ENCODE measurements at places on chromosomes 7 and 10. TPM values are rescaled to one million over a fixed set of nuclear protein-coding genes. Genes with fewer than 3 reads are reported as not detected.

DNA sequence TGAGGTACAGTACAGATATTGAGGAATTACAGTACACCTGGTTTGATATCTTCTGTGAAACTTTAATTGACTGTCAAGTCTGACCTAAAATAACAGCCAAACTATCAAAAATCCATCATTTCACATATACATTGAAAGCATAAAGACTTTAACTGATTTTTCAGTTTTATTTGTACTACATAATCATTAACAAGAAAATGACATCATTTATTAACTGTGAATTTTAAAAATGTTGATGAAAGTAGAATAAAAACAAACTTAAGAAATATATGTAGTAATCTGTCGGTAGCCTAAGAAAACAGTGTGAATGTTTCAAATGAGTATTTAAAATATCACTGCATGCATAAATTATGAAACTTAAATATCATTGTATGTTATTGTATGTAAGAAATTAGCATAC lies 836.7 kb upstream of the GHITM start:
- no peaks in the 10 kb centered on the region for H3K4me1 ChIP-seq
- no peak overlapping the region for H3K4me3 ChIP-seq
- H3K27ac ChIP-seq: no peak overlapping the region
- H3K36me3 ChIP-seq: no peaks in the 10 kb centered on the region
- no peak for DNase-seq

NEUROD6 gene
- polyA plus RNA-seq: not detected

DNA sequence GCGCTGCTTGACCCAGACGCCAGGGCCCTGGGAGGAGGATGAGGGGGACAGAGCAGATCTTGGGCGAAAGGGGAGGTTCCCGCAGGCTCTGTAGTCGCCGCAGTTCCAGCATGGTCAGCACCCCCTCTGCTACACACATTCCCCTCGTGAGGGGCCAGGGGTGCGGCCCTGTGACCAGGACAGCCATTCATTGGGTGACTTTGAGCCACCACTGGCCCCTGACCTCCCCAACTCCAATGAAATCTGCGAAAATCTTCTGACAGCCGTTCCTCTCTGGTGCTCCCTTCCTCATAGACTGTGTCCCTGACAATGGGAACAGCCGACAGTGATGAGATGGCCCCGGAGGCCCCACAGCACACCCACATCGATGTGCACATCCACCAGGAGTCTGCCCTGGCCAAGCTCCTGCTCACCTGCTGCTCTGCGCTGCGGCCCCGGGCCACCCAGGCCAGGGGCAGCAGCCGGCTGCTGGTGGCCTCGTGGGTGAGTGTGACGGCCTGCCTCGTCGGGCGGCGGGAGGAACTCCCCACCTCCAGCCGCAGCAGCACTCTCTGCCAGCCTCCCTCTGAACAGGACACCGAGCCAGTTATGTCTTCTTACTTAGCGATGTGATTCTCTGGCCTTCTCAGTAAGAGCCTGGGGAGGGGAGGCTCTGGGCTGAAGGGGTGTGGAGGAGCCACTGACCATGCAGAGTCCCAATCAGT lies 825 bp downstream of the TMEM176A start:
- DNase-seq: no peak
- H3K4me1 ChIP-seq: peaks cover 21% of the 10 kb centered on the region
- H3K4me3 ChIP-seq: no peak overlapping the region
- no peaks in the 10 kb centered on the region for H3K36me3 ChIP-seq
- peaks cover 59% of the 10 kb centered on the region for H3K27me3 ChIP-seq
- no peak overlapping the region for H3K27ac ChIP-seq

DNA sequence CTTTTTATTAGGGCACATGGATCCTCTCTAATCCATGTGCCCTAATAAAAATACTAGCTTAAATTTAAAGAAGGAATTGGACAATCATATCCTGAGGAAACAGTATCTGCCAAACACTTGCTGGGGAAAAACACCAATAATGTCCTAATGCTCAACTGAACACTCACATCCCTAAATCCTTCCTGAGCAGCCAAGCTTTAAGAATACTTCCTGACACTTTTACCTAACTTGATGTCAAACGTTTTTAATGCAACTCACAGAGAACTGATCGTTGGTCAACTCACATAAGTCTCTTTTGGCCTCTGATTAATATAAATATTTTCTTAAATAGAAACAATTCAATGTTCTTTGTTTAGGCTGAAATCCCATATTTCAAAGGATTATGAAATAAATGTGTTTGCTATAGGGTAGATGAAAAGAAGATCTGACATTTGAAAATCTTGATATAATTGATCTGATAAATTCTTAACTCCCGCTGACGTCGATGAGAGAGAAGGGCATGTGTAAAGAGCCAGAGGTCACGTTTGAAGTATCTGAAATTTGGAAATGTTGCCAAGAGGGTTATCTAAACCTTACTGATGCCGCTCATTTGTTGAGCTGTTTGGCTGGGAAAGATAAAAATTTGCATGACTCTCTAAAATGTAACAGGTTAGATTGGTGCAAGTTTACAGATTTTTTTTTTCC lies 122.8 kb upstream of the RHOBTB1 start:
- H3K27me3 ChIP-seq: no peaks in the 10 kb centered on the region
- H3K4me3 ChIP-seq: no peak overlapping the region
- no peaks in the 10 kb centered on the region for H3K36me3 ChIP-seq
- DNase-seq: no peak
- H3K4me1 ChIP-seq: no peaks in the 10 kb centered on the region

- no peaks in the 10 kb centered on the region for H3K4me1 ChIP-seq
- no peak overlapping the region for H3K4me3 ChIP-seq
- no peak for DNase-seq
- no peaks in the 10 kb centered on the region for H3K27me3 ChIP-seq
- peaks cover 6% of the 10 kb centered on the region for H3K36me3 ChIP-seq
Observed at GRCh38 chr7:50730446-50731400, 52.0 kb downstream of the GRB10 start.

COL28A1 gene
- 0.12 TPM for polyA plus RNA-seq

GRCh38 chr10:63549810-63550209 lies 28.6 kb downstream of the REEP3 start:
- H3K4me1 ChIP-seq: no peaks in the 10 kb centered on the region
- H3K27me3 ChIP-seq: no peaks in the 10 kb centered on the region
- DNase-seq: no peak
- 0 out of 3 replicates have a peak, but pooled peaks cover 4% of the 10 kb centered on the region for H3K36me3 ChIP-seq
- H3K4me3 ChIP-seq: no peak overlapping the region
- no peak overlapping the region for H3K27ac ChIP-seq

- H3K36me3 ChIP-seq: no peaks in the 10 kb centered on the region
- no peaks in the 10 kb centered on the region for H3K4me1 ChIP-seq
- H3K4me3 ChIP-seq: no peak overlapping the region
- peaks cover 2% of the 10 kb centered on the region for H3K27me3 ChIP-seq
Observed at GRCh38 chr7:22001345-22002004, 55.8 kb upstream of the CDCA7L start.

ZWINT gene
- polyA plus RNA-seq: 196 TPM

DNA sequence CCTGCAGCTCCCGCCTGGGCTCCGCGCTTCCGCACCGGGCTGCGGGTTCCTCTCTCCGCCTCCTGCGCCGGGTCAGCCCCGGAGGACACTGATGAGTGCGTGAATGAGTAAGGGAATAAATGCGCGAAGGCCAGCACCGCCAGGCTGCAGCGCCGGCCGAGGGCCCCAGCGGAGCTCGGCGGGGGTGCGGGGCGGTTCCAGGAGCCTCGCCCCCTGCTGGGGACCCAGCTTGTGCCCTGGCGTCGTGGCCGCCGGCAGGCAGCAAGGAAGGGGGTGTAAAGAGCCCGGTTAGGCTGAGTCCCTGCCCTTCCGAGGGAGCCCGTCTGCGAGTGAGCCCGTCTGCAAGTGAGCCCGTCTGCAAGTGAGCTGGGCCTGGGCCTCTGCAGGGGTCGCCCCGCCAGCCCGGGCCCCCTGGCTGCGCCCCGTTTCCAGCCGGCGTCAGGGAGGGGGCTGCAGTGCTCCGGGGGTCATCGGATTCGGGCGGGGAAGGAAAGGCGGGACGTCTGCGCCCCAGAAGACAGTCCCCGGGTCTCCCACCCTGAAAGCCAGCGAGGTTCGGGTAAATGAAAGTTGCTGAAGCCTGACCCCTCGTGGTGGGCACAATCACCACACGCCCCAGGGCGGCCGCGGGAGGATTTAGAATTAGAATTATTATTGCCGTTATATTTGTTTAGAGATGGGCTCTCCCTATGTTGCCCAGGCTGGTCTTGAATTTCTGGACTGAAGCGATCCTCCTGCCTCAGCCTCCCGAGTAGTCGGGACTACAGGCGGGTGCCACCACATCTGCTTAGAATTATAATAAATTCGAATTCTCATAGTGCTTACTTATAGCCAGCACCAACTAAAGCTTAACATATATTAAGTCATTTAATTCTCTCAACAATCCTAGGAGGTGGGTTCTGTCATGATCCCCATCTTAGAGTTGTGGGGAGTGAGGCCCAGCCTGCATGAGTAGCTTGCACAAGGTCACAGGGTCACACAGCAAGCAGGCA lies 8.6 kb upstream of the CRYGN start:
- no peak overlapping the region for H3K27ac ChIP-seq
- no peaks in the 10 kb centered on the region for H3K36me3 ChIP-seq
- peak overlapping the region; percentile 27 for H3K4me3 ChIP-seq
- H3K4me1 ChIP-seq: peaks cover 24% of the 10 kb centered on the region
- peaks cover 37% of the 10 kb centered on the region for H3K27me3 ChIP-seq

GRCh38 chr7:92631067-92631849 lies 41.1 kb upstream of the FAM133B start:
- peaks cover 29% of the 10 kb centered on the region for H3K4me1 ChIP-seq
- no peak overlapping the region for H3K27ac ChIP-seq
- H3K27me3 ChIP-seq: no peaks in the 10 kb centered on the region
- no peak overlapping the region for H3K4me3 ChIP-seq
- DNase-seq: peak; percentile 39

- H3K4me3 ChIP-seq: no peak overlapping the region
- no peak for DNase-seq
- no peak overlapping the region for H3K27ac ChIP-seq
- H3K27me3 ChIP-seq: no peaks in the 10 kb centered on the region
Observed at GRCh38 chr7:99118077-99118476, 25.8 kb downstream of the SMURF1 start.

- H3K27ac ChIP-seq: no peak overlapping the region
- peaks cover 9% of the 10 kb centered on the region for H3K4me1 ChIP-seq
- H3K4me3 ChIP-seq: no peak overlapping the region
- no peak for DNase-seq
Observed at GRCh38 chr7:158771-159170, 33.6 kb upstream of the FAM20C start.

FANK1 gene
- 2.3 TPM for polyA plus RNA-seq

PIK3AP1 gene
- 1.2 TPM for polyA plus RNA-seq

DNA sequence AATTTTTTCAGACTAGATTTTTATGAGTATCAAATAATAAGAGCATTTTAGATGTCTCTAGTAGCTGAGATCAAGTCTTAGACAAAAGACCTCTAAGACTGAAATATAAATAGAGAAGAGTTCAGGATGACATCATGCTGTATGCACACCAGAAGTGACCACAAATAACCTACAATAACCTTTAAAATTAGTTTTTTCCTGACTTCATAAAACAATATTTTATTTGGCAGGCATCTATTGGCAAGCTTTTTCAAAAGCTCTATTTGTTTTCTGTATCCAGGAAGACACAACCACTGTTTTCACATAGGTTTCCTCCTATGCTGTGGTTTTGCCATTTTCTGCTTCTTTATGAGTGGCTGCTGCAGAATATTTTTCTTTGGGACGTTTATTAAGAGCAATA lies 359.1 kb downstream of the CRPPA start:
- H3K4me1 ChIP-seq: no peaks in the 10 kb centered on the region
- H3K36me3 ChIP-seq: no peaks in the 10 kb centered on the region
- H3K4me3 ChIP-seq: no peak overlapping the region
- no peak for DNase-seq

DNA sequence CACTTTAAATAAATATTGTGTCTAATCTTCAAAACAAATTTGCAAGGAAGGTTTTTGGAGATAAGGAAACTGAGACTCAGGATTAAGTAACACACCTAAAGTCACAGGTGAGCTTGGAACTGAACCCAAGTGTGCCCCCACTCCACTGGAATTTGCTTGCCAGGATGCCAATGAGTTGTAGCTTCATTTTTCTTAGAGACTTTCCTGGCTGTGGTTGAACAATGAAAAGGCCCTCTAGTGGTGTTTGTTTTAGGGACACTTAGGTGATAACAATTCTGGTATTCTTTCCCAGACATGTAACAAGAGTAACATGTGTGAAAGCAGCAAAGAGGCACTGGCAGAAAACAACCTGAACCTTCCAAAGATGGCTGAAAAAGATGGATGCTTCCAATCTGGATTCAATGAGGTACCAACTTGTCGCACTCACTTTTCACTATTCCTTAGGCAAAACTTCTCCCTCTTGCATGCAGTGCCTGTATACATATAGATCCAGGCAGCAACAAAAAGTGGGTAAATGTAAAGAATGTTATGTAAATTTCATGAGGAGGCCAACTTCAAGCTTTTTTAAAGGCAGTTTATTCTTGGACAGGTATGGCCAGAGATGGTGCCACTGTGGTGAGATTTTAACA lies 1.5 kb downstream of the IL6 start:
- no peaks in the 10 kb centered on the region for H3K27me3 ChIP-seq
- no peaks in the 10 kb centered on the region for H3K36me3 ChIP-seq
- H3K4me3 ChIP-seq: no peak overlapping the region

DNA sequence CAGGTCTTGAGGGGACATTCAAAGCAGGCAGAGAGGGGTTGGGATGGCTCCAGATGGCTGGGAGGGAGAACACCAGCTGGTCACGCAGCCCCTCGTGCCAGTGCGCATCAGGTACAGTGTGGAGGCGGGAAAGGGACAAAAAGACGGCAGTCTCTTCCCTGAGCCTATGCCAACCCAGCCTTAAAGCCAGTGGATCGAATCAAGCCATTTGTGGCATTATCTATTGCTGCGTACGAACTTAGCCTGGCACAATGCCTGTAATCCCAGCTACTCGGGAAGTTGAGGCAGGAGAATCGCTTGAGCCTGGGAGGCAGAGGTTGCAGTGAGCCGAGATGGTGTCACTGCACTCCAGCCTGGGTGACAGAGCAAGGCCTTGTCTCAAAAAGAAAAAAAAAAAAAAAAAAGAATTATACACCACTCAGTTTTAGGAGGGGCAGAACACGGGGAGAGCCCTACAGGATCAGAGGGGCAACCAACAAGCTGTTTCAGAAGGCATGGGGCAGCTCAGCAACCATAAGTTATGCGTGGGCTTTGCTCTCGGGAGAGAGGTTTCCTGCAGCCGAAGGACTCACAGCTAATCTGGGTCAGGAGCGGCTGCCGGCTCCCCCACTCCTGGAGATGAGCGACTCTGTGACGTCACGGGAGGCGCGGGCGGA lies 356 bp upstream of the NDUFB2 start:
- H3K27ac ChIP-seq: peak overlapping the region; percentile 85
- H3K27me3 ChIP-seq: no peaks in the 10 kb centered on the region
- H3K4me3 ChIP-seq: peak overlapping the region; percentile 86
- peaks cover 24% of the 10 kb centered on the region for H3K36me3 ChIP-seq

DNA sequence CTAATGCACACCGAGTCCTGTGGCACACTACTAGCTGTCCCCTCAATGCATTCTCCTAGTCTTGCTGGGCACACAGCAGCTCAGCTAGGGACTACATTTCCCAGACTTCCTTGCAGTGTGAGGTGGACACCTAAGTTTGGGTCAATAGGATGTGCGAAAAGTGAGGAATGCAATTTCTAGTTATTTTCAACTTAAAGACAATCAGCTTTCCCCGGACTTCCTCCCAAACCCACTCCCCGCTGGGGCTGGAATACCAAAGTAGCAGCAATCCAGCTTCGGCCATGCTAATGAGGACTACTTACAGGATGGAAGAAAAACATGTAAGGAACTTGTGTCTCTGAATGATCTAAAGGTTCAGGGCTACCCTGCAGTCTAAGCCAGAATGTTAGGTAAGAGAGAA lies 286.4 kb upstream of the LRRN3 start:
- no peaks in the 10 kb centered on the region for H3K4me1 ChIP-seq
- no peak overlapping the region for H3K27ac ChIP-seq
- DNase-seq: no peak
- no peaks in the 10 kb centered on the region for H3K27me3 ChIP-seq
